ENCODE measurements at places on chromosomes 13 and 19.

- no peak for DNase-seq
These were observed 219.9 kb upstream of the IRS2 start for GRCh38 chr13:110006304-110006703.

DNA sequence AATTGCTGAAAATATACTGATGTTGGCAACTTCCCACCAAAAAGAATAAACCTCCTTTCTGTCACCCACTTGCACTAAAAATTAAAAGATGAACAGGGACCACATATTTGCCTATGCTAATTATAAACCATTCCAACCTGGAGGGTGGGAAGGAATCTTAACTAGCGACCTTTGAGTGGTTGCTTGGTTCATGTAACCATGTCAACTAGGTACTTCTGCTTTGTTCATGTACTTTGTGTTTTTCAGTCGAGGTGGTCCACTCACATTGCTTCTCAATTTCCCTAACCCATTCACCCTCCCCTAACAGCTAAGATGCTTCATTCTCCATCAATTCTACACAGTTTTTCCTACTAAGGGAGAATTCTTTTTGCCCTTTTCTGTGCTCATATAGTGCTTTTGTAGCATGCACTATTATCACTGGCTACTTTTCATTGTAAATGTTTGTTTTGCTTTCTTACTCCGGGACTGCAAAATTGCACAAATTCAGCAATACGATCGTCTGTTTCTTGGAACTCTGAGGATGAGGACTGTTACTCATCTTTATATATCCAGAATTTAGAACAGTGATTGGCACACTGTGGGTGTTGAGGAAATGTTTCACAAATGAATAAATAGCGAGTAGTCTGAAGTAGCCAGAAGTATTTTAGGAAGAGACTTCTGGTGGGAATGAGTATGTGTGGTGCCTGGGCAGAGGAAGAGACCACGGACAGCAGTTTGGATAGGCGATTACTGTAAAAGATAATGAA is 187.5 kb downstream of the GPC6 start:
- DNase-seq, result no peak

- no peak for DNase-seq
These were observed at the start of gene LRRC8E for GRCh38 chr19:7888145-7888825. Gene LRRC8E (plus strand): TSS chr19:7888510. CDS start chr19:7895604, 7,094 bp downstream.

DNA sequence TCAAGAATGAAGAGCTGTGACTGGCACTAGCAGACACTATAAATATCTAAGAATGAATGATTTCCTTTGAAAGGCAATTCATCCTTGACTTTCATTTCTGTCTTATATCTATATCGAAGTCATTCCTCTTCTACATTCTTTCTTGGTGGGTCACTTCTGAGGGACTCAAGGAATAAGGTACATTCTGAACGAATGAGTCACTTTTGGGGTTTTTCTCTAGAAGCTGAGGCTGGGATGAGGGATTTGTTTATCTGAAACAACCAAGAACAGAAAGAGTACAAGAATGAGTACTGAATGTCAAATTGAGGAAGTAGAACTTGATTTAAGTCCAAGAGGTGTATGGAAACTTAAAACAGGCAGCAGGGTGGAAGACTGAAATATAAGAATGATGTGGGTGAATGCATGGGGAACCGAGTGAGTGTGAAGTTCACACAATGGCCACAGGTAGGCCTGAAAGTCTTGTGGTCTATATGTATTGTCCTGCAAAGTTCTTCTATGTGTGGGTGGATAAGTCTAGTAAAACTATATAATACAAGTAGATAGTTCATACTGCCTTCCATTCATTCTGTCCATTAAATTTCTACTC is 343.9 kb downstream of the OXGR1 start:
- no peak for DNase-seq

- DNase-seq, result no peak
These were observed 8.0 kb downstream of the RXFP2 start for GRCh38 chr13:31747291-31747690.

DNA sequence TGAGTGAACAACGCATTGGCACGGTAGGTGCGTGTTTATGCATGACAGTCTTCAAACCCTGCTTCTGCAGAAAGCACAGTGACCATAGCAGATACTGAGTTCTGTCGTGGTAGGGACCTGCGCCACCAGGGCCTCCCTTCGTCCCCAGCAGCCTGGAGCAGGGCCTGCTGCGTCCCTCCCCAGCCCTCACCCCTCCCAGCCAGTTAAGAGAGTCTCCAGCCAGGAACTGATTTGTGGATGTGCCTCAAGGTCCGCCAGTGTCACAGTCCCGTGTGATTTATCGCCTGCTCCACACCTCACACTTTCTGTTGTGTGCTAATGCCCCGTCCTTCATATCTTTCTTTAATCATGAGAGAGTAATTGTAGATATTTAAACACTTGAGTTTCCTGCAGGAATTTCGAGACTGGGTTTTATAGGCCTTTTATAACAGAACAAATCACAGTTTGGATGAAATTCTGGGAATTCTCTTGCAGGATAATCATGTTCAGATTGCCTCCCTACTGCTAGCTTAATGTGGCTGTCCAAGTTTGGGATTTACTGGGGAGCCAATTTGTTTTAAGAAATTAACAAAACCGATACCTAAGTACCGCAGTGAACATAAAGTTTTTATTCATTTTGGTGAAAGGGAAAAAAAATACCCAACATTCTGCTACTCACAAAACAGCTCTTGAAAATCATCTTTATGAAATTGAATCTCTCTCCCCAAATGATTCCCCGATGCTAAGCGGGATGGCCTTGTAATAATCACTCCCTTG is 438.6 kb downstream of the TSHZ3 start:
- DNase-seq, result no peak
